ENCODE measurements at places on chromosomes 7 and 10.
A peak's percentile ranks its signal among the peaks of the same experiment; 100 is the strongest.

- DNase-seq, result no peak
These were observed 4.0 kb downstream of the VENTX start for GRCh38 chr10:133241501-133242205.

DNA sequence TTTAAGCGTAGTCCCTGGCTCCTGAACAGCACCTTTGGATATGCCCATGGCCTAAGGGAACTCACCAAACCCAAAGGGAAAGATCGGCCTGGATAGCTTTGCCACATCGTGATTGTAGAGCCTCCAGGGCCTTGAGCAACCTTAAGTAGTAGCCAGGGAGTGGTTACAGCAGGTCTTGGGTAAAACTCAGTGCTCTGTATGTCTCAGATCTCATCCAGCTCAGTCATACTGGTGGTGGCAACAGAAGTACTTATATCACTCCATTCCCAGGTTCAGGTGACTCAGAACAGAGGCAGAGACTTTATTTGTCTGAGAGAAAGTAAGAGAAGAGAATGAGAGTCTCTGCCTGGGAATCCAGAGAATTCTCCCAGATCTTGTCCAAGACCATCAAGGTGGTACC is 39.1 kb upstream of the AASS start:
- no peak for DNase-seq

- DNase-seq, result no peak
These were observed 145.8 kb upstream of the BET1 start for GRCh38 chr7:94149789-94150545.

GRCh38 chr10:130491693-130492050 is 355.5 kb downstream of the GLRX3 start:
- DNase-seq, result no peak

GRCh38 chr7:135466442-135467206 is 43.3 kb downstream of the CNOT4 start:
- no peak for DNase-seq

DNA sequence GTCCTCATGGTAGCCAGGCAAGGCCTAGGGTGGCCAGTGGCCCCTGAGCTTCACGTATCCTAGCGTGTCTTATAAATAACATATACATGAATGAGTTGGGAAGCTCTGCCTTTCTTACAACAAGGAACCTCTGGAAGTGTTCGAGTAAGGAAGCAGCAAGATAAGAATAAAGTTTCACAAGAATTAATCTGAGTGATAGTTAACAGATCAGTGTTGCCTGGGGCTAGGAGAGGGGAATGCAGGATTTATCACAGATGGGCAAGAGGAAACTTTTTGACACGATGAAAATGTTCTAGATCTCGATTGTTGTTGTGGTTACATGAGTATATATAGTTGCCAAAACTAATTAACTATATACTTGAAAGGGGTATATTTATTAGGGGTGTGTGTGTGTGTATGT is 74.2 kb downstream of the TSPAN12 start:
- DNase-seq, result no peak

DNA sequence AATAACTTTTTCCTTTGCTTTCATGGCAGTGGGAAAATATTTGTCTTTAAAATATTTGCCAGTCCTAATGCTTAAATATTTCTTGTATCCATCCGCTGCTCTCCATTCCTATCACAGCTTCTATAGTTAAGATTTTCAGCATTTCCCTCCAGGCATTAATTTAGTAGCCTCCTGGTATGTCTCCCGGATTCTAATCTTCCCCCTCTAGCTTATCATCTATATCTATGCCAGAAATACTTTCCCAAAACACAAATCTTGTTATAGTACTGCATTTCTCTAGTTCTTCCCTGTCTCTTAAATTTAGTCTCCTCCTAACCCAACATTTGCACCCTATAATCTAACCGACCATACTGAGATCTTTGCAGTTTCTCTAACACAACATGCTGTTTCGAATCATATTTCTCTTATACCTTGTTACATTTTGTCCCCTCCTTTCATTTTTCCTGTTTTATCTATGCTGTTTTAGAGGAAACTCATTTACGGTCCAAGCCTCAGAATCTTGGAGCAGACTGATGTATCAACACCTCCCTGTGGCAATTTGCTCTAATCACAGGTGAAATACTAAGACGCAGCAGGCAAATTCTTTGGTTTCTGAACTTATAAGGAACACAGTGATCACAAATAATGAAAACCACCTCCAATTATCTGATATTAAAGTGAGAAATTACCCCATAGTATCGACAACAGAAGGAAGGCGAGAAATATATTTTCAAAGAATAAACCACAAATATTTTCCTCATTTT is 10.3 kb downstream of the CNTNAP2 start:
- no peak for DNase-seq

DNA sequence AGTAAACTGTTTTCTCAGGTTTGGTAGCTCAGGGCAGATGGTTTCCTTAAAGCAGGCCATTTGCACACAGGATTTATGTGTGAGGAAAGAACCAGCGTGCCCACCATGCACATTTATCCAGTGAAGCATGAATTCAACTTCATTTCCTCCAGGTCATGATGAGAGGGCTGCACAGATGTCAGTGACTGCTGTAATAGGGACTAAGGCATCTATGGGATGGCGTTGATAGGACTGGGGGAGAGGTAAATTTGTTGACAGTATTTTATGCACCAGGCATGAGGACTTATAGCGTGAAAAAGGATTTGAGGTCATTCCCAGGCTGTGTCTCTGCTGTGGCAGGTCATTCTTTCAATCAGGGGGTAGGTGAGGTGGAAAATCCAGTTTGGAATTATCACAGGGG is 302.9 kb downstream of the XPNPEP1 start:
- DNase-seq, result no peak

GRCh38 chr7:74455291-74455804 is 1.6 kb downstream of the GTF2IRD1 start:
- DNase-seq, result no peak

DNA sequence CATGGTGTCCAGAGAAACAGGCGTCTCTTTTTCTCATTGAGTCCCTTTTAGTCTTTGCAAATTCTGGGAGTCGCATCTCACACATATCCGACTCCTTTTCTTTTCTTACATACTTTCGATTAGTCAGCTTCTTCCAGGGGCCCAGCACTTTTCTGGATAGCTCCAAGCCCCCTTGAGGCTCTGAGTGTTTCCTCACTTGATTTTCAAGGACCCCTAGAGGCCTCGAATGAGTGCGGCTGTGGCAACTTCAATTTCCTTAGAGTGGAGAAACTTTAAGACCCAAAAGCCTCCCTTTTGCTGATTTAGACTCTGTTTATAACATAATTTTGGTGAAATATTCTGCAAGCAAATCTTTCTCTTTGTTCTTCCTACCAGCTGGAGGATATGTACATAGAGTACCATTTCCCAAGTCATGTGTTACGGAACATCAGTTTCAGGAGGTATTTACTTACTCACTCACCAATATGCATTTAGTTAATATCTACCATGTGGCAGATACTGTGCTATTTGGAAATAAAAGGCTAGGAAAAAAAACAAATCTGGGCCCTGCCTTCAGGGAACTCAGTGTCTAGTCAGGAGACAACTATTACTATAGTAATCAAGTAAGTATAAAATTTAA is 555.2 kb downstream of the REEP3 start:
- DNase-seq, result no peak

DNA sequence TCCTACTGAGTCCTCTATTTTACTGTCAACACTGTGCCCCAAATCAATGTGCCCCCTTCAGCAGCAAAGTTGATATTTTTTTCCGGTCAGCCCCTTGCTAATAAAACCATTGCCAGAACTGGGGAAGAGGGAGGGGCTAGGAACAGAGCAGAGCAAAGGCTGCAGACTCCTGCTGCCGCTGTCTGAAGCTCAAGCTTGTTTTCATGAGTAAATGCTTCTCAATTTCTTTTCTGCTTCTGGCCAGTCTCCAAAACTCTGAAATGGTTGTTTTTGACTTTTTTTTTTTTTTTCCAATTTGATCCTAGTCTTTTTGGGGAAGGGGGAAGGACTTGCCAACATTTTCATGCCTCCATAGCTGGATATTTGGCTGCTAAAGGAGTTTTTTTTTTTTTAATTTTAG is 26.7 kb upstream of the PROSER2 start:
- no peak for DNase-seq

DNA sequence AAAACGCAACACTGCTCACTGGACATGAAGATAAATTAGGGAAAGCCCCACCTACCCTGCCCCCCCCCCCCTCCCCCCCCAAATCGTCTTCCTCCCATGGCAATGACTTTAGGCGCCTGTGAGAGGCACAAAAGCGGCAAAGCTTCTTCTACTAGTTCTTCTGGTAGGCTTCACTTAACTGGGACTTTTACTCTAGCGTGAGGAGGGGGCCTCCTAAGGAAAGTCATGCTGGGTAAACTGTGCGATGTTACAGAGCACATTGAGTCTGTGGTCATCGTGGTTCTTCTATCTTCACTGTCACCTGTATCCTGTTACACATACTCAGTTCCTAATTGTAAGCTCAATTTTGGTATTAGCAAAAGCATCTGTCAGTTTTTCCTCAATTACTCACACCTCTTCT is 25.1 kb downstream of the HSPB1 start:
- DNase-seq, result no peak

GRCh38 chr10:25820874-25821273 is 113.2 kb upstream of the MYO3A start:
- DNase-seq, result no peak

DNA sequence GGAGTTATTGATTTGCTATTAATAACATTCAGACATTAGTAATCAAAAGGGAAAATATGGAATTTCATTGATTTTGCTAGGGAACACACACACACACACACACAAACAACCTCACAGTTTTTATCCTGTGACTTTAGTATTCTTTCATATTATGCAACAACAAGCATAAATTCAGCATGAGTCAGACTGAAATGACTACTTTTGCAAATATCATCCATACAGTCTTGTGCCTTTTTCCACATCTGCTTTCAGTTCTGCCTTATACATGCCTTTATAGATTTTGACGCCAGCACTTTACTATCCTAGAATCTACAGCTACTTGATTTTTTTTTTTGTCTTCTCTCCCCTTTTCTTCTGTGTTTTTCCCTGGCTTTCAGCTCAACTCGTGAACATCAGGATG is 975.8 kb upstream of the LRRTM3 start:
- DNase-seq, result no peak

DNA sequence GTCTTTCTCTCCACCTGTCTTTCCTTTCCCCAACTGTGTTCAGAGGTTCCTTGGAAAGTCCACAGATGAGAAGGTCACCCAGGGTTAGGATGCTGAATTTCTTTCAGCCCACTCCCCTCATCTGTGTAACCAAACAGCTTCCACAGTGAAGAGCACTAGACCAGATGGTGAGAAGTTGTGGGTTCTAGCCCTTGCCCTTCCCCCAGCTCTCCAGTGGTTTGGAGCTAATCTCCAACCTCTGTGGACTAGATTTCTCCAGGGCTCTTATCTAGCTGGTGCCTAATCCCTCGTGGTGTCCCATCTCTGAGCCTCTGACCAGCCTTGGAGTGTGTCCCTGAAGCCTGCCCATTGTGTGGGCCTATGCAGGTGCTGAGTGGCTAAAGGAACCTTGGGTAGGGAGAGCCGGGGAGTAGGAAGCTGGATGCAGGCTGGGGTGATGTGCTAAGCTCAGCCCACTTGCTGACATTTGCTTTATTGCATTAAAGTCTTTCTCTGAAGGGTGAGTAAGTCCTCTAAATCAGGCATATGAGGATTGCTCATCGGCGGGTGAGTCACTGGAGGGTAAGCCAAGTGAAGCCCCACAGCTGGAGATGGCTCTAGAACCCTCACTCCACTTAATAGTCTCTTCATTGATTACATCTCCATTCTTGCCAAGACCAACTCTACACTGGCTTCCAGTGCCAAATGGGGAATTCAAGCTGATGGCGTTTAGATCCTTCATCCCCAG is 14.9 kb downstream of the DUSP5 start:
- DNase-seq, result peak; percentile 78

GRCh38 chr10:110006358-110007160 is 1.2 kb upstream of the ADD3 start:
- peak; percentile 31 for DNase-seq

DNA sequence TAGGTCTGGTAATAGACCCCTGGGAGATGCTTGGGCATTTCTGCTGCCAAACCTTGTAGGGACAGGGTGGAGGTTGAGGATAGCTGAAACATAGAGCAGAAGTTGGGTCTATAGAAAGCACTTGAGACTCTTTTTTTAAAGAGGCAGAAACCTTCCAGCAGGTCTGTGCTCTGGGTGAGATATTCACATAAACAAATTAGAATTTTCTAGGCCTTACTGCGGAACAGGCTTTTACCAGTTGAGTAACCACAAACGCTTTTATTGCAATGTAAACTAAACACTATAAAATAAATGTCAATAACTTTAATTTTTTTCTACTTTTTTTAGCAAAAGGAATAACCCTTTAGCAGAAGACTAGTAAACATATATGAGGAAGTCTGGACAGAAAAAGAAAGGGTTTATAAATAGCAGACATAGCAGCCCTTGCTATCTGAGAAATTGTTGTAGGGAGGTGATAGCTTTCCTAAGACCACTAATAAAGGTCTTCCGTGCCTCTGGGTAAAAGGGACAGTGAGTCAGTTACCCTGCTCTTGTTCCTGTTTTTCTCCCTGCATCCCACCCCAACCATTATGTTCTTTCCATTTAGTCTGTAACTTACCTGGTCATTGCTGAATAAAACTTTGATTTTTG is 38.7 kb downstream of the CACNB2 start:
- DNase-seq, result no peak

- DNase-seq, result no peak
These were observed 8.7 kb downstream of the GALNTL5 start for GRCh38 chr7:151964951-151965350.

GRCh38 chr10:28743576-28743975 is 66.3 kb downstream of the BAMBI start:
- DNase-seq, result no peak

DNA sequence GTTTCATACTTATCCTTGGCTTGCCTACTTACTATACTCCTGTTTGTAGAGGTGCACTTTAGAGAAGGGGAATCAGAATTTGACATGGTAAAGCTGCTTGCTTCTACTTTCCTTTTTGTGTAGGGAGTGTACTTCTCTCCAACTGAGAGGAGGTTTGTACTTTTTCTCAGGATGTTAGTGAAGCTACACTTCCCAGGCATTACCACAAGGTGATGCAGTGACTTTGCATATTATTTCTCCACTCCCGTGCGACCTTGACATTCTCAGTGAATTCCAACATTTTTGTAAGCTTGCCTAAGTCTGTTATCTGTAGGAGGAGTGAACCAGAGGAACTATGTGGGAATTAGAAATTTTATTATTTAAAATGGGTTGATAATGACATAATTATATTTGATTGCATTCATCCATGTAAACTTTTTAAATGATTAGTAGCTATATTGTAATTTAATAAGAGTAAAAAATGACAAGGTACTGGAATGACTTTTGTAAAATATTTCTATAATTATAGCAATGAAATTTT is 5.2 kb downstream of the TAX1BP1 start:
- DNase-seq, result peak; percentile 32

GRCh38 chr7:106114716-106115383 is 2.7 kb upstream of the SYPL1 start:
- no peak for DNase-seq

GRCh38 chr10:7520507-7521485 is 110.0 kb upstream of the SFMBT2 start:
- no peak for DNase-seq

Measured in GM04504 (cell line).